ENCODE measurements at places on chromosomes 3 and 15. TPM values are rescaled to one million over a fixed set of nuclear protein-coding genes. Genes with fewer than 3 reads are reported as not detected.

GRCh38 chr3:24857945-24858344, 363.3 kb upstream of the THRB start:
- no peak for DNase-seq

DNA sequence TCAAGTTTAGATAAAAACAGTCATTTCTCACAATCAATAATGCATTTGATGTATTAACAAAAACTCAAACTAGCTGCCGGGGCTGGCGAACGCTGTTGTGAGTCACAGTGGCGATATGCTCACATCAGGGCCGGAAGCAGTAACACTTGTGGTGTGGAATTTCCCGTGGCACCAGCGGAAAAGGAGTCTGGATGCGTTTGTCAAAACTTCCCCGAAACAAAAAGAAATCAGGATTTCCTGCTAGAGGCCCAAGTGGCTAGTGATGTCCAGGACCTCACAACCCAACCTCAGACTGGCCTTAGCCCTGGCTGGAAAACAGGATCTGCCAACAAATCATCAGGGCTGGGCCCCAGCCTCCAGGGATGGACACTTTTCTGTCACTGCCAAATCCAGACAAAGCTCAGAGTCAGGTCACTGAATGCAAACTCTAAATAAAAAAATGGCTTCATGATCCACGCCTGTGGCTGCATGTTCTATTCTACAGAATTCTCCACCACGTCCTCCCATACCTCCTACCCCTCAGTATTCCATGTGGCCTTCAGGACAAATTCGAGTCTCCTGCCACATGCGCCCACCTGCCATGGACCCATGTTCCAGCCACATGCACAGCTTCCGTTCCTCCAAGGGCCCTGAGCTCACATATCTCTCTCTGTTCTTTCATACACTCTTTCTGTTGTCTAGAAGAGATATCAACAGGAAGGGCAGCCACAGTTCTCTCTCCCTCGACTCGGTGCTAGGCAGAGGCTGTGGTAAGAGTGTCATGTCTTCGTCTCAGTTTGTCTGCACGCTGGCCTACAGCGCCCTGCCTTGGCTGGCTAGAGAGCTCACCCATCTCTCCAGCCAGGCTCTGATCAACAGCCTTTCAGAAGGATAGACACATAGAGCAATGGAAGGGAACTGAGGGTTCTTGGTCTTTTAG, 35.4 kb downstream of the EHD4 start:
- peak; percentile 97 for DNase-seq

DNA sequence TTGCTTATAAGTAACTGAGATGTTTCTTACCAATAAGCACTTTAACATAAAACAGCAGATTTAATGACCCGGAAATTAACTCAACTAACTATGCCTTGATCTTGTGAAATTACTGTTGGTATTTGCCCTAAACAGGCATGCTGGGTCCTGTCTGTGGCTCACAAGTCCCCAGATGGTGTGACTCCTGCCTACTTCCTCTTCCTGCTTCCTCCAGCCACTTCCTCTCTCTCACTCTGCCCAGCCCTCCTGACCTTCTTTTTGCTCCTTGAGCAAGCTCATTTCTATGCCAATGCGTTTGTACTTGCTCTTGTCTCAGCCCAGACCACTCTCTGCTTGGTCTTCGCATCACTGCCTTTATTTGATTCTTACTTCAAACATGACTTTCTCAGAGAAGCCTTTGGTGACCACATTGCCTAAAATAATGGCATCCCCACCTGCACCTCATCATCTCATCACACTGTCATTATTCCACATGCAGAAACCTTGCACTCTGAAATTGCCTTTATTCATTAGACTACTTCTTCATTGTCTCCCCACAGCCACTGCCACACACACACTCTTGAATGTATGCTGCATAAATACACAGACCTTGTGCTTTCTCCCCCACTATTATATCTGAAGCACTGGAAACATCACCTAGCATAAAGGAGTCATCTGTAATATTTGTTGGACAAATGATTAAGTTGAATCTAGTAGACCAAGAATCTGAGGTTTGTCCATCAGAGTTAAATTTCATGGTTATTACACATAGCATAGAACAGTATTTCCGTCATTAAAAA, 256.3 kb upstream of the SEMA6D start:
- DNase-seq = peak; percentile 35

DNA sequence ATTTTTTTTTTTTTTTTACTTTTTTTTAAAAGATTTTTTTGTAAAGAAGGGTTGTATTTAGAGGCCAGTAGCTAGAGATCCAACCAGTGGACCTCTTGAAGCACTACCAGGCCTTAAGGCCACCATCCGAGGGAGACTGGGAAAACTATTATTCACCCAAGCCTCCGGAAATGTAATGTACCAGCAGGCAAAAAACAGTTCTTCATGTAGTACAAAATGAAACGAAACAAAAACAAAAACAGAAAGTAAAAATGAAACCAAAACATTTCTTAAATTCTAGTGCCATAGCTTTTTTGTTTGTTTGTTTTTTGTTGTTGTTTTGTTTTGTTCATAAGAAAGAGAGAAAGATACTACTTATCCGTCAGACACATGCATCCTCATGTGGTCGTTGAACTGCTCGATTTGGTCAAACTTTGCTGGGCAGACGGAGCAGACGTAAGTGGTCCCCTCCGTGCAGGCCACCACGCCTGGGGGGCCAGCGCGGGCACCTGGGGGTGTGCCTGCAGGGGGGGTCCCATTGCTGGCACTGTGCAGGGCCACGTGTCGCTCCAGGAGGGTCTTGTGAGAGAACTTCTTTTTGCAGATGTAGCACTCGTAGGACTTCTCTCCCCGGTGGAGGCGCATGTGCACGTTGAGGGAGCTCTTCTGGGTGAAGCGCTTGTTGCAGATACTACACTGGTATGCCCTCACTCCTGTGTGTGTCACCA, 45.0 kb downstream of the TIGIT start:
- DNase-seq = no peak

GRCh38 chr3:9820946-9821345, 10.9 kb downstream of the TTLL3 start:
- peak; percentile 18 for DNase-seq

GRCh38 chr15:74823324-74823723, 3.1 kb upstream of the CPLX3 start:
- no peak for DNase-seq

DNA sequence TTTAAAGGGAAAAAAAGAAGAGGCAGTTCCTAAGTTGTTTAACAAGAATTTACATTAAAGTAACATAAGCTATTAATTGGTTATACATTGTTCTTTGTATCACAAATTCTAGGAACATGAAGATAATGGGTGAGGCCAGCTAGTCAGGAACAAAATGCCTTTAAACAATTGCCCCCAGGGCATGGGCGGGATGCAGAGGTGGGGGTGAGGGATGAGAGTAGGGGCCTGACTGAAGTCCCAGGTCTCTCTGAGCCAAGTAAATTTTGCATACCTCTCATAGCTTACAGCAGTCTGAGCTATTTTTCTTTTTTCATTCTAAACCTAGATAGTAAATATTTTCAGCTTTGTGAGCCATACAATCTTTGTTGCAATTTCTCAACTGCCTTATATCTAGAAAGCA, 77.8 kb upstream of the RNU6-1 start:
- DNase-seq = no peak

- DNase-seq = no peak
Observed at GRCh38 chr3:187996609-187997008, 157.3 kb upstream of the LPP start.

DNA sequence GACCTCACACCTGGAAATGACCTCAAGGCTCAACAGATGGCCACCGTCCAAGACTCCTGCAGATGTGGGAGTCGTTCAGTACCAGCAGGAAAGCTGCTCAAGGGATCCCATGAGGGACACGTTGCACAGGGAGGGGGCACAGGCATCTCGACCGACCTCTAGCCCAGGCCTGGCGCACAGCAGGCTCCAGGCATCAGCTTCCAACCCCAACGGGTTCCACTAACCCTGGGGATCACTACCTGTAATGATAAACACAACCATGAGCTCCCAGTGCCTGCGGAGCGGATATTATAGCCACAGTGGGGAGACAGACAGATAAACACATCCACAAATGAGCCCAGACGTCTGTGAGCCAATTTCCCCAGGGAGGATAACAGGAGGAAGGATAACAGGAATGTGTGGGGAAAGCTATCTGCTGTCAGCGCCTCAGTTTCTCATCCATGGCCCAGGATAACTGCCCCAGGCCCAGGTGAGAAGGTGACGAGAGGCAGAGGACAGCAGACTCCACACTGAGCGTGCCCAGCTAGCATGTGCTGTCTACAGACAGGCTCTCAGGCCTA, 19.9 kb downstream of the NUP210 start:
- DNase-seq = no peak

DNA sequence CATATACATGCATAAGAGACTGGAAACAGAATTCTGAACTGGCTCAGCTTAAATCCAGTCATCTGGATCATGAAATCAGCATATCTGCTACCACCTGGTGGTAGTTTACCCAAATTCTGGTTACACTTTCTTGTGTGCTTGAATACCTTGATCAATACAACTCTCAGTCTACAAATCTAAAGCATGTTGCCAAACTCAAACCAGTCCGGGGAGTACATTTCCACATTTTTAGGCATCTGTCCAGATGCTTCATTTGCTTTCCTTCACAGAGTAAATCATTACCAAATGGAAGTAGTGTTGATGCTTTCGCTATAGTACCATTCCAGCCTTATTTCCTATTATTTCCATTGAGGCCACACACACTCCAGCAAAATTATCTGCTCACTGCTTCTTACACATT, 126.4 kb downstream of the P2RY1 start:
- peak; percentile 52 for DNase-seq

- DNase-seq = no peak
Observed at GRCh38 chr3:90136456-90137191, 1029.2 kb downstream of the EPHA3 start.

DNA sequence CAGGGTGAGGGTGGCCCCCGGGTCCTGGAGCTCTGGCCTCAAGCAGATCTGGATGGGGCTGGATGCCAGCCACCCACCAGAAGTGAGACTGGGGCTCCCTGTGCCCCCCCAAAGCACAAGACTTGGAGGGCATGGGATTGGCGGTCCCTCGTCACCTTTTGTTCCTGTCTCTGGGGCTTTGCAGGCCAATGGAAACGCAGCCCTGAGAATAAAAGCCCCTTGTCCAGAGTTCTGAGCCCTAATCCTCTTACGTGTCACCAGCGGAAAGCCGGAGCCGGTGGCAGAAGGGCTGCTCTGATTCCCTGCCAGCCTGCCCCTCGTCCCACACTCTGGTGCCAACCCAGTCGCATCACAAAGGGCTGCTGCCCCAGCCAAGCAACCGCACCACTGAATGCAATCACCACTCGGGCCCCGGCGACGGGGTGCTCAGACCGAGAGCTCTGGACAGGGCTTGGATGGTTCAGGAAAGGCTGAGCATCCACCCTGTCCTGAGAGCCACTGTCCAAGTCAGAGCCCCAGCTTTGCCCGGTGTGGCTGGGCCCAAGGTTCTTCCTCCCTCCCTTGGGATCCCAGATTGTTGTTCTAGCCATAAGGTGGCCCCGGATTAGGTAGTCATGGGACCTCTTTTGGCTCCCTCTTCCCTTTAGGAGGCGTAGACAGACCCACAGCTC, 22.8 kb upstream of the ELP6 start:
- DNase-seq = no peak

DNA sequence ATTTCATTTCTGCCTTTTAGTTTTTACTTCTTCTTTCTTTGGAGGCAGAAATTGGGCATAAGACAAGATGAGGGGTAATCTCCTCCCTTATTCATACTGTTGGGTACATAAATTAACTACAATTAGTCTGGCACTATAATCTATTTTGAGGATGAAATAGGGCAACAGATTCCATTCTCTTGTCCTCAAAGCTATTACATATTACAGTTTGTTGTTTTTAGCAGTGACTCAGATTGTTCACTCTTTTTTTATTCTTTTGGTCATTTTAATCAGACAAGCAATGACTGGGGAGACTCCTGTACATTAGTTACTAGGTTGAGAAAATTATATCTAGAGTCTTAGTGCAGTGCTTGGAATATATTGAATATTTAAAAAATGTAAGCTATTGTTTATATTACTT, 556.0 kb downstream of the OTOL1 start:
- no peak for DNase-seq

- no peak for DNase-seq
Observed at GRCh38 chr3:161217496-161217895, 3.6 kb upstream of the NMD3 start.

GRCh38 chr3:41202075-41202833, 2.9 kb downstream of the CTNNB1 start:
- peak; percentile 47 for DNase-seq

GRCh38 chr15:92682741-92683510, 27.4 kb upstream of the FAM174B start:
- DNase-seq = no peak

- no peak for DNase-seq
Observed at GRCh38 chr15:81170511-81170910, 26.2 kb upstream of the IL16 start.

DNA sequence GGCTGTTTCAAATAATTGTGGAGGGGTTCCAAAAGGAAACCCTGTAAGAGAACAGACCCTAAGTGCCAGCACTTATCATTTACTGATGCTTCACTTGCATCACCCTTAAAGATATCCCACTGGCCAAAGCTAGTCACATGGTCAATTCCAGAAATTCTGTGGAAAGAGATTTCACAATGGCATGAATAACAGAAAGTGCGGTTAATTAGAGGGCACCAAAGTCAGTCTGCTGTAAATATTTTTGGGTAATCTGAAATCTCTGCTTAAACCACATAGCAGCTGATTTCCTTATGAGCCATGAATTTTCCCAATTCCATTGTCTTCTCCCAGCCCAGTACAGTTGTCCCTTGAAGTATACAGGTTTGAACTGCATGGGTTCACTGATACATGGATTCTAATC, 346.1 kb downstream of the SI start:
- no peak for DNase-seq

GRCh38 chr3:38039899-38040261, 872 bp downstream of the DLEC1 start:
- DNase-seq = no peak

DNA sequence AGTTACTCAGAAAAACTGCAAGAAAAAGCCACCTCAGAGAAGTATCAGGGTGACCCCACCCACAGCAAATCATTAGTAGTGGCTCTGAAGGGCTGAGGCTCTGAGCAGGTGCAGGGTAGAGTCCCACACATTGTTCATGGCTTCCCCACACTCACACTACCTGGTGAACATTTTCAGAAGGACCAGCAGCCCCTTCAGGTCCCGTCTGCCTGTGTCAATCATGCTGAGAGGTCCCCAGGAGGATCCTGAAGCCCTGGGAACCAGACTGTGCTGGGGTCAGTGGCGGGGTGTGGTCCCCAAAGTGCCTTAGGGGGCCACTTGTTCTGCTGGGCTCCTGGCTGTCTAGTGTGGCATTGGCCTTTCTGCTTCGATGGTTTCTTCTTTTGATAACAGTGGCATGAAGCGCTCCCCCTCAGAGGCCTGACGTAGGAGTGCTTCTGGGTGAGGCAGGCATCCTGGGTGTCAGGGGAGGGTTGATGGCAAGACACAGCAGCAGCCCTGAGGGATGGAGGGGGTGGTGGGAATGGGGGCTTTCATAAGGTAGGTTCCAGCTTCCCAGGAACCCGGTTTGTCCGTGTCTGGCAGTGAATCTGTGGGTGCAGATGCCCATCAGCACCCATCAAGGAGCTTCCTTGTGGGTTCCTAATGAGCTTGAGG, 19.0 kb upstream of the FANCD2 start:
- DNase-seq = no peak

The ZNF80 gene
- total RNA-seq = not detected

The CNTN6 gene
- total RNA-seq = not detected

The PLA1A gene
- total RNA-seq = not detected

The OXSR1 gene
- 32.9 TPM for total RNA-seq

The TLR9 gene
- not detected for total RNA-seq

The KIF9 gene
- 20.7 TPM for total RNA-seq

The WDR6 gene
- 161 TPM for total RNA-seq

The TNNC1 gene
- not detected for total RNA-seq

The C3orf20 gene
- total RNA-seq = not detected

The OR5K2 gene
- not detected for total RNA-seq
